ENCODE measurements at places on chromosomes 11 and 22. TPM values are rescaled to one million over a fixed set of nuclear protein-coding genes. Genes with fewer than 3 reads are reported as not detected.

Gene GSTT2
- not detected for total RNA-seq

Gene TMEM225
- not detected for total RNA-seq

Gene OVCH2
- not detected for total RNA-seq

Gene FAM227A
- total RNA-seq, result 4.0 TPM

Gene KCTD14
- total RNA-seq, result 0.42 TPM

Gene OR8D1
- total RNA-seq, result not detected

Gene OR51B4
- total RNA-seq, result not detected

Gene C22orf15
- 3.3 TPM for total RNA-seq

Gene GUCD1
- total RNA-seq, result 138 TPM

Gene GLYAT
- not detected for total RNA-seq

Gene RFPL1
- not detected for total RNA-seq

Gene CHADL
- total RNA-seq, result 3.0 TPM

Gene SYT13
- total RNA-seq, result not detected

Gene MPZL3
- total RNA-seq, result 0.89 TPM

Gene ANO3
- 0.23 TPM for total RNA-seq

Gene TRIM49
- not detected for total RNA-seq

Gene FREY1
- total RNA-seq, result 1.1 TPM

Gene PLAAT5
- total RNA-seq, result not detected

Gene UBQLNL
- 0.05 TPM for total RNA-seq

Gene SCT
- not detected for total RNA-seq

Gene ZNF214
- 2.8 TPM for total RNA-seq

Gene SLC1A2
- total RNA-seq, result 0.30 TPM

Gene UPB1
- total RNA-seq, result 0.30 TPM

Gene CABP4
- not detected for total RNA-seq

Gene KDM2A
- total RNA-seq, result 75.2 TPM

Gene LRRC4C
- not detected for total RNA-seq

Gene KIAA1671
- 14.6 TPM for total RNA-seq

Gene OR4A16
- total RNA-seq, result not detected

Gene SEC14L6
- 0.23 TPM for total RNA-seq

Gene OOSP4B
- total RNA-seq, result not detected

Gene C22orf23
- 0.59 TPM for total RNA-seq

Gene PNPLA5
- not detected for total RNA-seq

Gene PRODH
- total RNA-seq, result not detected

Gene CCND1
- 1,962 TPM for total RNA-seq

Gene CCDC157
- 1.5 TPM for total RNA-seq

Gene RIMBP3C
- 0.59 TPM for total RNA-seq

Gene EXPH5
- 0.09 TPM for total RNA-seq

Gene ACAT1
- 57.9 TPM for total RNA-seq

Gene TENM4
- total RNA-seq, result 57.3 TPM

Gene WDR74
- total RNA-seq, result 36.8 TPM

Gene OR52H1
- 0.30 TPM for total RNA-seq

Gene OR5P2
- total RNA-seq, result not detected

Gene NXPE4
- not detected for total RNA-seq

Gene SLC25A18
- total RNA-seq, result not detected

Gene NECTIN1
- total RNA-seq, result 1.5 TPM

Gene OR6T1
- not detected for total RNA-seq

Gene TSSK2
- not detected for total RNA-seq

Gene PATE4
- total RNA-seq, result not detected

Gene DMC1
- total RNA-seq, result 1.5 TPM

Gene CCDC116
- under 0.01 TPM for total RNA-seq

Gene KLHDC7B
- 1.1 TPM for total RNA-seq

Gene RASGRP2
- 0.09 TPM for total RNA-seq

Gene PANX3
- not detected for total RNA-seq

Gene CATSPER1
- total RNA-seq, result not detected

Gene APOL5
- not detected for total RNA-seq

Gene FCHSD2
- 29.7 TPM for total RNA-seq

Gene UBQLN3
- not detected for total RNA-seq

Gene SLC22A12
- not detected for total RNA-seq

Gene IGLL1
- total RNA-seq, result not detected

Gene PARVG
- total RNA-seq, result not detected
